Dermis blood vessel endothelial cell (primary cell): ENCODE measurements at places on chromosomes 13 and 19. TPM values are rescaled to one million over a fixed set of nuclear protein-coding genes. Genes with fewer than 3 reads are reported as not detected.

DNA sequence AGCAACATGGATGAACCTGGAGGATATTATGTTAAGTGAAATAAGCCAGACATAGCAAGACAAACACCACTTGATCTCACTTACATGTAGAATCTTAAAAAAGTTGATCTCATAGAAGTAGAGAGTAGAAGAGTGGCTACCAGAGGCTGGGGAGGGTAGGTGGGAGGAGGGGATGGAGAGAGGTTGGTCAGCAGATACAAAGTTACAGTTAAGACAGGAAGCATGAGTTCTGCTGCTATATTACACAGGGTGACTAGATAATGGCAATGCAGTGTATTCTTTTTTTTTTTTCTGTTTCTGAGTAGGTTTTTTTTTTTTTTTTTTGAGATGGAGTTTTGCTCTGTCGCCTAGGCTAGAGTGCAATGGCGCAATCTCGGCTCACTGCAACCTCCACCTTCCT, 15.2 kb upstream of the THSD1 start:
- no peak for DNase-seq

DNA sequence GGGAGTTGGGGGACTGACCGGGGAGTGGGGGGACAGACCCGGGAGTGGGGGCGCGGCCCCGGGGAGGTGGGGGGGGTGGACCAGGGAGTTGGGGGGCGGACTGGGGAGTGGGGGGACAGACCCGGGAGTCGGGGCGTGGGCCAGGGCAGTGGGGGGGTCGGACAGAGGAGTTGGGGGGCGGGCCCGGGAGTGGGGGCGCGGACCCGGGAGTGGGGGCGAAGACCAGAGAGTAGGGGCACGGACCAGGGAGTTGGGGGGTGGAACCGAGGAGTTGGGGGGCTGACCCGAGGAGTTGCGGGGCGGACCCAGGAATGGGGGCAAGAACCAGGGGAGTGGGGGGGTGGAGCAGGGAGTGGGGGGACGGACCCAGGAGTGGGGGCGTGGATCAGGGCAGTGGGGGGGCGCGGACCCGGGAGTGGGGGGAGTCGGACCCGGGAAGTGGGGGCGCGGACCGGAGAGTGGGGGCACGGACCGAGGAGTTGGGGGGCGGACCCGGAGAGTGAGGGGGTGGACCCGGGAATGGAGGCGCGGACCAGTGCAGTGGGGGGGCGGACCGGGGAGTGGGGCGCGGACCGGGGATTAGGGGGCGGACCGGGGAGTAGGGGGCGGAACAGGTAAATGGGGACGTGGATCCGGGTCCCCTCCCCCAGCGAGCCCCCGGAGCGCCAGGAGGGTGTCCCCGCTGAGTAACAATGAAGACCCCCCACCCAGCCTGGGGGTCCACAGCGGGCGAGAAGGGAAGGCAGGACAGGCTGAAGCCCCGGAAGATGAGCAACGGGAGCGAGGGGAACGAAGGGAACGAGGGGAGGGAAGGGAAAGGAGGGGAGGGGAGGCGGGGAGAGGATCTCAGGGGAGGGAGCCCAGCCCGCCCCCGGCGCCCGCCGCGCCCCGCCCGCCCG, 589 bp downstream of the R3HDM4 start:
- no peak for DNase-seq

DNA sequence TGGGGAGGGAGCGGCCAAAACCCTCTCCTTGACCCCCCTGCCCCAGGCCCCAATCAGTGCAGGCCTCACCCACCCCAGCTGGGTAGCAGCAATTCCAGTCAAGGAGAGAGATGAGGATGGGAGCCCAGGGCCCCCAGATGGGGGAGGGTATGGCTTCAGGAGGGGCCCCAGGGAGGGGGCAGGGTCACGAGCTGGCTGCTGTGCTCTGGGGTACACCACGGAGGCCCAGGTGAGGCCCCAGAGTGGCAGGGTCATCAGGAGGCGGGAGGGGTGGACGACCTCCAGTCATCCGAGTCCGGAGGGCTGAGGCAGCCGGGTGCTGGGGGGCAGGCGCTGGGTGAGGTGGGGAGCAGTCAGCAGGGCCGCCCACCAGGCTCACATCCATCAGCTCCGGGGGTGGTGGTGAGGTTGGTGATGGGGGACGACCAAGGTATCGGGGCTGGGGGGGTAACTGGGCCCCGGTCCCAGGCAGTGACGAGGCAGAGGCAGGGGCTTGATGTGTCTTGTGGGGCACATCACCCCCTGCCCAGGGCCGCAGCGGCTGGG, 8.4 kb downstream of the DYRK1B start:
- no peak for DNase-seq

GRCh38 chr13:99993660-99994637, 12.4 kb downstream of the ZIC2 start:
- no peak for DNase-seq

DNA sequence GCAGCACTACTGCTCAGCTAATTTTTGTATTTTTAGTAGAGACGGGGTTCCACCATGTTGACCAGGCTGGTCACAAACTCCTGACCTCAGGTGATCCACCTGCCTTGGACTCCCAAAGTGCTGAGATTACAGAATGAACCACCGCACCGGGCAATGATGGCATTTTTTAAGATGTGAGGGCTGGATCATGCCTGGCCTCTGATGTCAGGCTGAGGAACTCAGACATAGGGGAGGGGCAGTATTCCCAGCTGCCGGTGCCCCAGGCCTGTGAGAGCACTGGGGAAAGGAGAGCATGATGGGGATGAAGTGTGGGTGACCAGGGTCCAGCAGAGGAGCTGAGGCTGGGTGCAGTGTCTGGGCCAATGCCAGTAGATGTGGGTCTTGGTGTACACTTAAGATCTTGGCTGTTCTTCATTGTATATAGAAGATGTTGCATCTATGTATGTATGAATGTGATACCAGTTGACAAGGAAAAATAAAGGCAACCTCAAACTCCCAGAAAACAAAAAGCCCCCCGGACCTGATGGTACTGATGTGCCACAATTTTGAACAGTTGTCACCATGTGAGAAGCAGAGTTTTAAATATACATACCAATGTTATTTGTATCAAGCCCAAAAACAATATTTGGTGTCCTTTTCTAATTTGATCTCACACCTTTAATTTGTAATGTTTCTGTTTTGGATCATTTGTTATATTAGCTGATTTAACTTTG, 3.4 kb upstream of the PLVAP start:
- DNase-seq: no peak

DNA sequence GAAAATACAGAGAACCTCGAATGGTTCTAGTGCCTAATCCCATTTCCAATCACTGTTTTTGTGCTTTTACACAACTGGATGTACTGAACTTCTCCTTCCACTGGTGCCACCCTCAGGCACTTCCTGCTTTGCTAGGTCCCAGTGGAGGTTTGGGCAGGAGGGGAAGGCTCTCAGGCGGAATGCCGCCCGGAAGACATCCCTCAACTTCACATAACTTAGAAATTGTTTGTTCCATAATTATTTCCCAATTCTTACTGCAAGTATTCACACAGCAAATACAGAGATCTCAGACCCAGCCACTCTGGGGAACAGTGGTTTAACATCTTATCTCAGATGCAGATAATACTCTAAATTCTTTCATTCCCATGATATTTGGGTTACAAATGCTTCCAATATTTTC, 195.7 kb upstream of the IPO5 start:
- DNase-seq: no peak

DNA sequence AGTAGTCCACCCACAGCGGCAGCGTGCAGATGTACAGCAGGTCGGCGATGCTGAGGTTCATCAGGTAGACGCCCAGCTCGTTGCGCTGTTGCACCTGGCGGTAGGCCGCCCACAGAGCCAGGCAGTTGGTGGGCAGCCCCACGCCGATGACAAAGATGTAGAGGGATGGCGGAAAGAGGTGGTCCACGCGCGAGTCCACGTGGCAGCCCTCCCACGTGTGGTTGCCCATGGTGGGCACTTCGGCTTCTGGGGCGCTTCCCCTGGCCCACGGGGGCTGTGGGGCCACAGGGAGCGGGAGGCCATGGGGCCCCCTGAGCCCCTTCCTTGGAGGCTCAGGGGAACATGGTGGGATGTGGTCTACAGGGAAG, 7.0 kb upstream of the OPA3 start:
- no peak for DNase-seq

GRCh38 chr13:100298691-100299090, 209.8 kb downstream of the PCCA start:
- peak; percentile 53 for DNase-seq

DNA sequence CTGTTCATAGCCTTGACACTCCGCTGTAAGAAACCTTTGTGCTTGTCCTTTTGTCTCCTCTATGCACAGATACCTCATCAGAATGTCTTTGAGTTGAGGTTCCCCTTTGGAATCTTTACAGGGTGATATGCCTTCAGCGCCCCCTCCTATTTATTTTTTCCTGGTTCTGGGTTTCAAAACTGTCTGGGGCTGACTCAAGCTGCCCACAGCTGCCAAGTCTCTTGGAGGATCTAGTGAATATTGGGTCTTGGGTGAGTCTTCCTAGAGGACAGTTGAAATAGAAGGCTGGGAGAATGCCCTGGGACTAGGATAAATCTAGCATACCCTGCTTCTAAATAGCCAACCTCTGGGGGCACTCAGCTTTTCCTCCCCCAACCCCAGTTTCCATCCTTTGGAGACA, 930 bp downstream of the ZNF136 start:
- peak; percentile 29 for DNase-seq

- no peak for DNase-seq
These were observed 29.6 kb downstream of the ACSBG2 start for GRCh38 chr19:6164906-6165531.

GRCh38 chr19:40672038-40672437, 18.4 kb downstream of the NUMBL start:
- DNase-seq: no peak

DNA sequence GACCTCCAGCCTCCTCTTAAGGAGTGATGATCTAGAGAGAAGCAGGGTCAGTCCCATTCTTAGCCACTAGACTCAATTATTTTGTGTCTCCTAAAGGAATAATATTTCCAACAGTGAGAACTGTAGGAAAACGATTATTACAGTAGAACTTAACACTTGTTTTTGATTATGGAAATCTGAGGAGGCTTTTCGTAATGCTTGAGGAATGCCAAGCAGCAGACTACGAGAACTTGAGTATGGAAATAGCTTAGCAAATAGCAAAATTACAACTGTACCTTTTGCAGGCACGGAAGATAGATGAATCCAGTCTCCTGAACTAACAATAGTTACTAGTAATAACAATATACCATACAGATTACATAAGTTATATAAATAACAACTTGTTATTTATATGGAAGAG, 12.2 kb downstream of the BRD4 start:
- no peak for DNase-seq

DNA sequence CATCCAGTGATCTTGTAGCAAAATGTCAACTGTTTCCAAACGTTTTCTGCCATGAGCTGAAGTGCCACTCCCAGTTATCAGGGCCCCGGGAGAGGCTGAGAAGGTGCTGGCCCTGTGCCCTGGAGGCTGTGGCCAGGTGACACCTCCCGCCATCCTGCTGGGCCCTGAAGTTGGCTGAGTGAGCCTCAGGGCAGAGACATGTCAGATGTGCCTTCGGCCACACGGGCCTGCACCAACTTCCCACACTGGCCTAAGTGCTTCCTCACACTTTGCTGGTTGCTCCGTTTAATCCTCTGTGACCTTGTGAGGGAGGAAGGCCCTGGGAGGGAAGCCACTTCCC, 4.8 kb downstream of the ADPRHL1 start:
- no peak for DNase-seq

DNA sequence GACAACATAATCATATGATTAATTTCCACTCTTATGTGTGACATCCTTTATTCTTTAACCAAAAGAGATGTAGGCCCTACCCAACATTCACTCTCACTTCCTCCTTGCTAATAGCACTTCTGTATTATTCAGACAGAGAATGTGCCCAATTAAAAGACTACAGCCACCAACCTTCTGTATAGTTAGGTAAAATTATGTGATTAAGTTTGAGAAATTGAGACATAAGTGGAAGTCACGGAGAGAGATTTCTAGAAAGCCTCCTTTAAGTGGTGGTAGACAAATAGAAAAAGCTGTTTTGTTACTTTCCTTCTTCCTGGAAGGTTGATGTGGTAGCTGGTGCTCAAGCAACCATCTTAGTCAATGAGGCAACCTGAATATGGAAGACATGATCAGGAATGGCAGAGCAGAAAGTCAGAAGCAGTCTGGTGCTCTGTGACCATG, 14.8 kb downstream of the EPSTI1 start:
- no peak for DNase-seq

DNA sequence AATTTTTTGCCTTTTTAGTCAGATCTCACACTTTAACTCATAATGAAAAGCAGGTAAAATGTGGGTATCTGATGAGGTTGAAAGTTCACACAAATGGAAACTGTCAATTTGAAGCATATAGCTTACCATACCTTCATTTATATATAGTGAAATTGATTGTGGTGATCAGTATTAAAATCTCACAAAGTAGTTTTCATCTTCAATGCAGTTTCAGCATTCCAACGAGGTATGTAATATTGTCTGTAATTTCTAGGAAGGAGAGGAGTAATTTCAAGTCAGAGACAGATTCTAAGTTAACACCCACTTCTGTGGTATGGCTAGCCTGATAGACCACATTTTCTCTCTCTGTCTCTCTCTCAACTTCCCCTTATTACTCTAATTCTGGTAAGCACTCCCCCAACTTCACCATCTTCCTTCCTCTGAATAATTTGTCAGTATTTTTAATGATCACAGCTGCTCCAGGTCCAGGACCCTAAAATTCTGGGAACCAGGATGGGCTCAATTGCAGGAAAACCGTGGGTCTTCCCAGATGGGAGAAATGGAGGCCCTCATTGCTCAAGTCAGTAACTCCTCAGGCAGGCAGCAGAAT, 455.7 kb downstream of the FGF9 start:
- DNase-seq: no peak

- DNase-seq: no peak
These were observed 227.8 kb upstream of the MAB21L1 start for GRCh38 chr13:35704331-35704730.

DNA sequence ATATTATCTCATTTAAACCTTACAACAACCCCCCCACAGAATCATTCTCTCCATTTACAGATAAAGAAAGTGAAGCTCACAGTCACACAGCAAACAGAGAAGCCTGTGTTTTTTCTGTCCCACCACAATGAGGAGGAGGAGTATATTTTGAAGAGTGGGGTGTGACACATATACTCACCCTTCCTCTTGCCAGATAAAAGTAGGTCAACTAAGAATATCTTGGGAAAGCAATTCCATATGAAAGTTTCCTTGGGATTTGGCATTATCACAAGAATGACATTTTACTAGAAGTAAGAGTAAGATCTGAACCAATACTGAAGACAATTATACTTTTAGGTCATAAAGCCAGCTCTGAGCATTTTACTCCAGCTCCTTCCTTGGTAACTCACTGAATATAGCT, 287.5 kb upstream of the HTR2A start:
- DNase-seq: no peak

IGFLR1 gene
- 1.9 and 2.2 TPM in 2 replicates for total RNA-seq

KLHL26 gene
- 1.9 and 9.1 TPM in 2 replicates for total RNA-seq

TJP3 gene
- total RNA-seq: 0.09 and 0.51 TPM in 2 replicates

DPF1 gene
- total RNA-seq: 0.34 and 0.47 TPM in 2 replicates

PDX1 gene
- total RNA-seq: not detected in 2 replicates

FOXA3 gene
- total RNA-seq: 0.14 TPM in 1 of 2 replicates, not detected in the other

OLFM4 gene
- 0.17 and 0.28 TPM in 2 replicates for total RNA-seq

RLN3 gene
- not detected in 2 replicates for total RNA-seq
